ENCODE measurements at places on chromosomes 7 and 10.

DNA sequence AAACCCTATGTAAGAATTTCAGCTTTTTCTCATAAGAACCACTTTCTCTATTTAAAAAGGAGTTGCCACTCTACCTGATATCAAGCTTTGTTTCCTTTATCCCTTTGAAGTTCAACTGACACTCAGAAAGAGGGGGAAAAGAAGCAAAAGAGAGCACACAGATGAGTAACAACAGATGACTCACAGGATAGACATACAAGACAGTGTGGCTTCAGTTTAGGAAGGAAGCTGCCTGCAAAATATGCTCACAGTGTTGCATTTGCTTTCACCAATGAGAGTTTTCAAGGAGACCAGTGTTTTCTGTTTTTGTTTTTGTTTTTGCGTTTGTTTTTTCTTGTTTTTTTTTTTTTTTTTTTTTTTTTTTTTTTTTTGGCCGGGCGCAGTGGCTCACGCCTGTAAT, 1181.6 kb downstream of the DNAJB9 start:
- no peak for DNase-seq

DNA sequence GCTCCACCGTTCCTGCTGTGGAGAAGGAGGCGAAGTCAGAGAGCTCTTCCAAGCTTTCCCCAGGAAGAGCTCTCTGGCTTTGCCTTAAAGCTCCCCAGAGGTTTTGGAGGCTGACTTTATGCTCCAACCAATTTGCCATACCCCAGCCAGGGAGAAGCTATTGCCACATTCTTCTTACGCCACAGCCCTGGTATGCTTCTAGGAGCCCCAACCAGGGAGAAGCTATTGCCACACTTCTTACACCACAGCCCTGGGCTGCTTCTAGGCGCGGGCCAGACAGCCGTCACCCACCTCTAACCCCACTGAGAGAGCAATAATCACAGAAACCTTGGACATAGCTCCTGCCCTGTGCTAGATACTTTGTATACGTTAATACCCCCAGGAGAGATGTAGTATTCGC, 951 bp downstream of the ELOVL3 start:
- DNase-seq: no peak

DNA sequence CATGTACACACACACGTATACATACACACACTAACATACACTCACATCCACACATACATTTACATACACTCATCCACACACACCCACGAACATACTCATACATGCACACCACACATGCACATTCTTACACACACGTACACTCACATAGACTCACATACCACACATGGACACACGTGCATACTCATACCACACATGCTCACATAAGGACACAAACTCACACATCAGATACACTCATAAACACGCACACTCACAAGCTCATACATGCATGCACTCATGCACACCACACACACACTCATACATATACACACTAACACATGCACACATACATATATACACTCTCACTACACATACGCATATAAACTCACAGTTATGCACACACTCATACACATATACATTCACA, 1.2 kb upstream of the CALN1 start:
- no peak for DNase-seq

DNA sequence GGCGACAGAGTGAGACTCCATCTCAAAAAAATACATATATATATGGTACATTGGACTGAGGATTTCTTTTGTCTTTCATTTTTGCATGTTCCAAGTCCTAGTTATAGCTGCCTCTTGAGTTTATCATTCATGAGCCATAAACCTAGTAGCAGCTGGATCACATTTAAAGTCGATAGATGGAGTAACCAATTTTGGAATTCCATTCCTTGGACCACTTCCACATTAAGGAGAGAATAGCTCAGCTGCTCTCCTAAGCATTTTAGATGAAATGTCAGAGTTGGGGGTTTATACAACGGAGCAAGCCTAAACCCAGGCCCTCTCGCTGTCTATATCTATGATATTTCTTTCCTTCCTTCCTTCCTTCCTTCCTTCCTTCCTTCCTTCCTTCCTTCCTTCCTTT, 141.2 kb downstream of the LYZL1 start:
- no peak for DNase-seq

DNA sequence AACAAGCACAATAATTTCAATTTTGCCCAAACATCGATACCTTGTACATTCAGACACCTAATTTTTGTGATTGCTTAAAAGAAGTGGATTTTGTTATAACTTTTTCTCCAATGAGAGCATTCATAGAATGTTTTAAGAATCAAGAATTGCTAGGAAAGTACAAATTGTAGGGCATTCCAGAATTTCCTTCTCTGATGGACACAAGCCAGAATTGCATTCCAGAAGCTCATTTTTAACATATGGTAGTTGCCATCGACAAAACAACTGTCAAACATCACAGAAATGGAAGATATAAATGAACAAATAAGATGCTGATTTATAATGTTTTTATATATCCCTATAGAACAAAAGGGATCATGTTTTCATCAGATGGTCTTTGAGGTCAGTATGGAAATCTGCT, 258.4 kb upstream of the NPVF start:
- no peak for DNase-seq

- no peak for DNase-seq
Observed at GRCh38 chr7:94154858-94155257, 150.7 kb upstream of the BET1 start.

DNA sequence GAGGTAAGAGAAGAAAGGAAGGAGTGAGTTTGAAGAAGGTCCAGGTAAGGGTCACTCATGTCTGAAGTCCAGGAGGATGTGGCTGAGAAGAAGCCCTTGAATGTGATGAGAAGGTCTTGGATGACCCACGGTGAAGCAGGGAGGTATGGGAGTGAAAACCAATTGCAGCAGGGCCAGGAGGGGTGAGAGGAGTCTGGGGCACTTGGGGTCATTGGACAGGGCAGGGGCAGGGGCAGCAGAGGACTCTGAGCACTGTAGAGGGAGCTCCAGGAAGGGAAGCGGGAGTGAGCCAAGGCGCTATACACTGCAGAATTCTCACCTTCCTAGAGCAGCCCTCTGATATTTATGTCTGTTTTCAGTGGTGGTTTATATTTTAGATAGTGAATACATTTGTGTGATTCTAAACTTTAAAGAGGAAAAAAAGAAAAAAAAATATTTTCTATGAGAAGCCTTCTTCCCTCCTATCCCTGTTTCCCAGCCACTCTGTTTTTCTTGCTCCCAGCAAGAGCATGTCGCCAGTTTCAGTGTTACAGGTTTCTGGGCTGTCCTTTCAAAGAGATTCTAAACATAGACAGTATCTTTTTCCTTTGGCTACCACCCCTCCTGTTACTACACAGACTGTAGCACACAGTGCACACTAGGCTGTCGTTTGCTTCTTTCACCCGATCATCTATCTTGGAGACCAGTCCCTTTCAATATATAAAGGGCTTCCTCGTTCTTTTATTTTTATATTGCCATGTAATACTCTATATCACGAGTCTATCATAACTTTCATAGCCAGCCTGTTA, 24.5 kb downstream of the BLVRA start:
- no peak for DNase-seq

DNA sequence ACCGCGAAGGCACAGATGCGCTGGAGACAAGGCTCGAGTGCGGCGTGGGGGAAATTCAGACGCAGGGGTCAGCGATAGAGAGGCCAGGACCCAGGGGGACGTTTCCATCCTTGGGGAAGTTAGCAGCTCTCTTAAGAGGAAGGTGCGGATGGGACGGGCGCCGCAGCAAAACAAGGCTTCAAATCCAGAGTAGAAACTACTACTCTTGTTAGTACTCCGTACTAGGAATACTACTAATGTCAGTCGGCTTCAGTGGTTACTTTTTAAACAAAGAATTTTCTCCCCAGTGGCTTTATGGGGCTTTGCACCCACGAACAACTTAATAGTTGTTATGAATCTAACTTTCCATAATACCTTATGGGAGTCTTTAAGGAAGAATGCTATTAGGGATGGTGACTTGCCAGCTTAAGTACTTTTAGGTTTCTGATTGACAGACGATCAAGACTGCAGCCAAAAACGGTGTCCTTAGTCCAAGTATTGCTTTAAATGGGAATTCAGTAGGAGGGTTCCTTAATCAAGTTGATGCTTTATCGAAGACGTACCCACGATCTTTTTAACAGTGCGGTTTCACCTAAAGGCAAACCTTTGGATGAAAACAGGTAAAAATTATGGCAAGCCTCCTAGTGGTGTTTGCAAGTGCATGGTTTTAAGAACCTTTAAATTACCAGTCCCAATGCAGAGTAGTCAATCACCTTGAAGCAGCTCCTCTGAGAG, 812 bp upstream of the IDE start:
- DNase-seq: no peak

DNA sequence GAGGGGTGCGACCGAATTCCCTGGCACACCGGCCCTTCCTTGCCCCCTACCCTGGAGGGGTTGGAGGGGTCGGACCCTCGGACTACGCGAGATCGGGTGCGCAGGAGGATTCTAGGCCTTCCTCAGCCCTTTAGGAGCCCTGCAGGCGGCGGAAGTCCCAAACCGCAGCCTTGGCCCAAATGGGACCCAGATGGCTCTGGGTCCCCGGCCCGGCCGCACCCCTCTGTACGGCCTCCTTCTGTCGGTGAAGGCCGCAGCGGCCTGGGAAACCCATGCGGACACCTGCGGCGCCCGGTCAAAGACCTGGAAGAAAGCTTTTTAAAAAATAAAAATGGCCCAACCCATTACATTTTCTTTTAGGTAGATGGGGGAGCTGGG, 2.4 kb upstream of the VAX1 start:
- DNase-seq: no peak

DNA sequence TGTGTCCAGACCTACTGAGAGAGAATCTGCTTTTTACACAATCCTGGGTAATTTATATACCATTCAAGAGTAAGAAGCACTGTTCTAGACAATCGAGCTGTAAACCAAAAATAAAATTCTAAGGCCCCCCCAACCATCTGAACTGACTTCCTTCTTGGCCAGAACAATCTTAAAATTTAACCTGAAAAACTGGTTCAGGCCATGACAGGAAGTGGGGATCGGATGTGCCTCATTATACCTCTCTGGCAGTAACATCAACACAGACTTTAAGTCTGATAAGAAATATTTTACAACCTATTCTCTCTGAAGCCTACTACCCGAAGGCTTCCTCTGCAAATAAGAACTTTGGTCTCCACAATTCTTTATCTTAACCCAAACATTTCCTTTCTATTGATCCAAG, 75.2 kb upstream of the KIF5B start:
- DNase-seq: no peak

- no peak for DNase-seq
Observed at GRCh38 chr10:78658645-78659597, 409.8 kb upstream of the ZMIZ1 start.

- no peak for DNase-seq
Observed at GRCh38 chr10:133527771-133528271, 658 bp downstream of the CYP2E1 start.

- DNase-seq: no peak
Observed at GRCh38 chr10:31708046-31708445, 220.6 kb downstream of the ARHGAP12 start.

Measured in effector memory CD4-positive, alpha-beta T cell (primary cell).